Left forelimb (tissue), 1 donor: ENCODE measurements at places on chromosomes 12 and 14.

- DNase-seq, result peak; percentile 80
Observed at GRCh38 chr14:44962334-44963043, 499 bp downstream of the TOGARAM1 start.

DNA sequence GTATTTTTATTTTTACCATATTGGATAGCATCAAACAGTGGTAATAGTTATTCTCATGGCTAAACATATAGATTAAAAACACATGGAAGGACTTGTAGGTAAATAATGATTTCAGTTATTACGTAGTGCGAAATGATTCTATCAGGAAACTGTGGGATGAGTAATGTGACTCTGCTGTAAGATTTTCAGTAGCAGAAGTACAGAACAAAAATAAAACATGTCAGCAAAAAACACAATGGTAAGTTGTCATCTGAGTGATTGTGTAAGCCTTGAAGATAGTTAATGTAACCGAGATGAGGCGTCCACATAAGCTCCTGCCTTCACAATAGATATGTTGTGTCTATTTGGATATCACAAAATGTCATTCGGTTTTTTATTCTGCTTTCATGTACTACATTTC lies 99.8 kb downstream of the BORCS5 start:
- no peak for DNase-seq

DNA sequence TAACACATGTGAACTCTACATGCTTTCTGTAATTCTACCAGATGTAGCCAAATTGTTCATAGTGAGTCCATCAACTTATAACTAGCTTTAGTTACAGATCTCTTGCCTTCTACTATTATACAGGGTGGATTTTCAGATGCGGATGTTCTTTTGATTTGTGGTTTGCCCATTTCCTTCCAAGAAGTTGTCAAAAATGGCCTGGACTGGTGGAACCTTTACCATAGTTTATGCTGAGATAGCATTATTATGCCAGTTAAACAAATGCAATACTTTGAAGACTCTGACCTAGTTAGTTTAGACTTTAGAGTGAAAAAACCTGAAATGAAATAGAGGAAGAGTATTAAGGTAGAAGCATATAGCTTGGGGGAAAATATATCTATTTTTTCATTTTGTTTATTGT lies 27.4 kb upstream of the CFL2 start:
- no peak for DNase-seq

DNA sequence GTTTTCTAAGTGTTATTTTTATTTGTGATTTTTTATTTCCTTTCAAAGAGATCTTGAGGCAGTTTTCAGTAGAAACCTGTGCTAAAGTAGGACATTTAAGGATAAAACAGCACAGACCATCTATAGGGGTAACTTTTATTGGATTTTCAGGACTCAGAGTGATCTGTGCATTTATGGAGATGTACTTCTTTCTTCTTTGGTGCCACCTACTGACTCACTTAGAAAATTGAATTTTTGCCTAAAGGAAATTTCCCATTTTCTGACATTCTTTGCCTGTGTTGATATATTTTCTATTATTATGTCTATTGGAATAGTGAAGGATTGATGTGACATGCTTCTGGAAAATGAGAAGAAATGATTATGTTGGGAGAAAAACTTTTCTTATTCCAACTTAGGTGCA lies 113.0 kb downstream of the UNC79 start:
- no peak for DNase-seq

DNA sequence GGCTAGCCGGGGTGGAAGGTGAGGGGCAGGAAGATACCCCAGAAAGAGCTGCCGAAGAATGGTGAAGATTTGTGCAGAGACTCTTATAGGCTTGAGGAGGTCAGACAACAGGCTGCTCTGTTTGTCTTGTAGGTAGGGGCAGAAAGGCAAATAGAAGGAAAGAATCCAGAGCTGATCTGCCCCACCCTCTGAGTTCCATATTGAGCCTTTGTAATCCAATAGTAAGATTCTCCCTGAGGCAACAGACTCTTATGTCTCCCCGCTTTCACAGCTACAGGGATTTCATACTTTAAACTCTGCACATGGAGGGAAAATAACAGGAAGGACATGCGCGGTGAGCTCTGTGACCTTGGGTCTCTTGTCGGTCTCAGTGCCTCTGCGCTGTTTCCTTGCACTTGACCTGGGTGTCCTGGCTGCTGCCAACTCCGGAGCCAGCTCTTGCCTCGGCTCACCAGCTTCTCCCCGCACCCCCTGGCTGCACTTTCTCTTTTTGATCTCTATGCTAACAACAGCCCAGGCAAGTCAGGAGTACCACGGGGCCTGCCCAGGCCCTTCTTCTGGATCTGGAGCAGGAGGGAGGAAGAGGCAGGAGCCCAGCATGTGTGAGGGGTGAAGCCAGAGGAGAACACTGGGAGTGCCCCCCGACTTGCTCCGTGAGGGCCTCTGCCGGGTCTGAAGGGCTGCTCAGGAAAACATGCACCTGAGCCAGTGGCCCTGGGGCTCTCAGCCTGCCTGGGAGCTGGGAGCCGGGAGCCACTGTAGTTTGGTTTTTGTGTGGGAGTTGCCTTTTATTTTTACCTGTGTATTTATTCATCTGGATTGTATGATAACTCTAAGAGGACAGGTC lies 75.8 kb downstream of the PPP1R36 start:
- no peak for DNase-seq

- DNase-seq, result no peak
Observed at GRCh38 chr14:93926873-93927799, at the start of gene FAM181A. FAM181A (plus strand) TSS chr14:93927344; CDS start chr14:93928286, 942 bp downstream.

DNA sequence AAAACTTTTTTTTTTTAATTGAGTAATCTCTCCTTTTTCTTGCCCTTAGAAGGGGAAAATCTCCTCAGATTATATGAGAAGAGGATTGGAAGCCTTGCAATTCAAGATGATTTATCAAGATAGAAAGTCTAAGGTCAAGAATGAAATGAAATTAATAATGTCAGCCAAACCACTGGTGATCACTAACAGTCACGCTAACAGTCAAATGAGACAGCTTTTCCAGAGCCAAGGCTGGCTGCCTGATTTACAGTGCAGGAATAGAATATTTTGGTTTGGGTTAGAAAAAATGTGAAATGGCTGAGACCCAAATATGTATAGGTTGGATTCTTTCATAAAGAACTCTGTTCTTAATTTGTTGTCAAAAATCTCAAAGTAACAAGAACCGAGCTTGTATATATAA lies 204.3 kb downstream of the PPM1H start:
- no peak for DNase-seq

- DNase-seq, result no peak
Observed at GRCh38 chr14:54486685-54487084, 2.1 kb downstream of the GMFB start.

- DNase-seq, result peak; percentile 37
Observed at GRCh38 chr14:104326848-104327247, 188.5 kb downstream of the KIF26A start.

GRCh38 chr12:64450711-64451486 lies 1.0 kb upstream of the TBK1 start:
- no peak for DNase-seq

GRCh38 chr12:88638388-88638787 lies 58.1 kb upstream of the KITLG start:
- no peak for DNase-seq

GRCh38 chr12:119956047-119956446 lies 33.0 kb upstream of the BICDL1 start:
- no peak for DNase-seq

DNA sequence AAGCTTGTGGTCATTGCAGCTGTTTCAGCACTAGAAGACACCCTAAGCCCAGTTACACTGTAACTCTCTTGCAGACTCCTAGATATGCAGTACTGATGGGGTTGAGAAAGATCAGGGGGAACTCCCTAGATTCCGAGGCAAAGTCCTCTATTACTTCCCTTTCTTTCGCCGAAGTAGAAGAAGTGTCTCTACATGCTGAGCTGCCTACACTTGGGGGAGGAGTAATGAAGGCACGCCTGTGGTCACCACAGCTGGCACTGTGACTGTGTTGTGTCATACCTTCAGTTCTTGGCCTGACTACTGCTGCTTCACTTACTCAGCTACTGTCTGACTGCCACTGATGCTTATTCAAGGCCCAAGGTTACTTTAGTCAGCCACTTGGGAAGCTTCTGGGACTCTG lies 35.1 kb upstream of the RPL10L start:
- DNase-seq, result no peak

DNA sequence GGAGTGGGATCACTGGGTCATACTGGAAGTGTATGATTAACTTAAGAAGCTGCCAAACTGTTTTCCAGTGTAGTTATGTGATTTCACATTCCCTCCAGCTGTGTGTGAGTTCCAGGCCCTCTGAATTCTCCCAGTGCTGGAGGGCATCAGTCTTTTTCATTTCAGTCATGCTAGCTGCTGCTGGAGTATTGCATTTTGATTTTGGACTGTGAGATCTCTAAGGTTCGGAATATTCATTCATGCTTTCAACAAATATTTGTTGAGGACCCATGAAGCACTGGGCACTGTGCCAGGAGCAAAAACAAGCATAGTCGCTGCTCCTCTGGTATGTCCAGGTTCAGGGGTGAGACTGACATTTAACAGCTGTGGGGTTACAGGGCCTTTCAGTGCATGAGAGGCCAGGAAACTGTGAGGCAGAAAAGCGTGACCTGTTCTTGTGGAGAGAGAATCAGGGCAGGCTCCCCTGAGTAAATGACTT lies 133.2 kb downstream of the SCARB1 start:
- DNase-seq, result no peak

DNA sequence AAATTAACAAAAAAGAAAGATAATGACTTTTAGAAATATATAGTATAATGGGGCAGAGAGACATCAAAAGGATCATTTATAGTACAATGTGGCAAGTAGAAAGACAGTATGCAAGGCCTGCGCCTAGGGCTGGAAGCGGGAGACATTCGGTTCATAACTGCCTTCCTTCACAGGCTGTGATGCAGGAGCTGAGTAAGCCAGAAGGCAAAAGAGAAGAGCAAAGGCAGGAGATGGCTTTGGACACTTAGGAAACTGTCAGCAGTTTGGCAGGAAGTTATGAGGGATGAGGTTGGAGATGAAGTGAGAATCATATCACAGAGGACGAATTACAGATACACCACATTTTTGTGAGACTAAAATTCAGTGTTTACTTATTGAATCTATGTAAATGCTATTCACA lies 97.8 kb downstream of the EPS8 start:
- no peak for DNase-seq

GRCh38 chr14:80468331-80469122 lies 257.2 kb upstream of the DIO2 start:
- no peak for DNase-seq

DNA sequence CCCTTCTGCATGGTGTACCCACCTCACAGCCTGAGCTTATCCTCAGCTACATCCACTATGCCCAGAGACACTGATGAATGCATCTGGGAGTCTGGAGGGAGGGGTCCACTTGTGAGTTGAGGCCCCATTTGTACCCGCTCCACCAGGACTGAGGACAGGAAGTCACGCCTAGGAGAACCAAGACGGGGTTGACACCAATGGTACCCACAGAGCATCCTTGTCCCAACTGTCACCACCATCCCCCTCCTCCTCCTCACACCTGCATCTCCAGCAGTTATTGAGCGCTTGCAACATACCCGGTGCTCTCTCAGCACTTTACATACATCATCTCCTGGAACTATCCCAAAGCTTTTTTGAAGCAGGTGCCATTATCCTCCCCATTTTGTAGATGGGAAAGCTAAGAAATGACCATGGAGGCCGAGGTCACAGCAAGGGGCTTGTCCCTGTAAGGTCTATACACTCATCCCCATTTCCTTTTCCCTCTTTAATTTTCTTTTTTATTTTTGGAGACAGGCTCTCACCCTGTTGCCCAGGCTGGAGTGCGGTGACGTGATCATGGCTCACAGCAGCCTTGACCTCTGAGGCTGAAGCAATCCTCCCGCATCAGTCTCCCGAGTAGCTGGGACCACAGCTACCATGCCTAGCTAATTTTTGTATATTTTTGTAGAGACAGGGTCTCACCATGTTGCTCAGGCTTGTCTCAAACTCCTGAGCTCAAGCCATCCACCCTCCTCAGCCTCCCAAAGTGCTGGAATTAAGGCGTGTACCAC lies 31.7 kb downstream of the DGLUCY start:
- DNase-seq, result no peak

GRCh38 chr12:76643438-76643837 lies 83.9 kb upstream of the OSBPL8 start:
- DNase-seq, result no peak

- no peak for DNase-seq
Observed at GRCh38 chr12:88432531-88433490, 147.5 kb downstream of the KITLG start.

- DNase-seq, result no peak
Observed at GRCh38 chr12:125402874-125403789, 337.9 kb downstream of the AACS start.

GRCh38 chr14:104372390-104373054 lies 207.0 kb upstream of the C14orf180 start:
- DNase-seq, result no peak

DNA sequence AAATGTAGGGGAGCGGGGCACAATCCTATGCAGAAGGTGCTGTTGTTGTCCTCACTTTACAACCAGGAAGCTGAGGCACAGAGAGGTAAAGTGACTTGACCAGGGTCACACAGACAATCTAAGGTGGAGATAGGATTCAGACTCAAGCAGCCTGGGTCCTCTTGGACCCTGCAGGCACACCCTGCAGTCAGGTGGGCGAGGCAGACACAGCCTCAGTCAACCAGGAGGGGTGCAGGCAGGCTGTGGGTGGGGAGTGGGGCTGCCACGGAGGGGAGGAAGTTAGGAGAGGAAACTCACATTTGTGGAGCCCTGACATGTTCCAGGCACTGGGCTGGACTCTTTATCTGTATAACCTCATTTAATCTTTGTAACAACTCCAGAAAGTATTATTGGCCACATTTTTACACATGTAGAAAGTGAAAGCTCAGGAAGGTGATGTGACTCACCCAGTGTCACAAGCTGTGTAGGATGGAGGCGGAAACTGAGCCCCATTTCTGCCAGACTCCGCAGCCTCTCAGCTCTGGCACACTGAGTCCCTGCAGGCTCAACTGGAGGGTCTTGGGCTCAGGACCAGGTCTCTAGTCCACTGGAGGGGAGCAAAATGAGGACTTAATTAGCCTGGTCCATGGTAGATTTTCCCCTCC lies 24.9 kb upstream of the CHGA start:
- no peak for DNase-seq

DNA sequence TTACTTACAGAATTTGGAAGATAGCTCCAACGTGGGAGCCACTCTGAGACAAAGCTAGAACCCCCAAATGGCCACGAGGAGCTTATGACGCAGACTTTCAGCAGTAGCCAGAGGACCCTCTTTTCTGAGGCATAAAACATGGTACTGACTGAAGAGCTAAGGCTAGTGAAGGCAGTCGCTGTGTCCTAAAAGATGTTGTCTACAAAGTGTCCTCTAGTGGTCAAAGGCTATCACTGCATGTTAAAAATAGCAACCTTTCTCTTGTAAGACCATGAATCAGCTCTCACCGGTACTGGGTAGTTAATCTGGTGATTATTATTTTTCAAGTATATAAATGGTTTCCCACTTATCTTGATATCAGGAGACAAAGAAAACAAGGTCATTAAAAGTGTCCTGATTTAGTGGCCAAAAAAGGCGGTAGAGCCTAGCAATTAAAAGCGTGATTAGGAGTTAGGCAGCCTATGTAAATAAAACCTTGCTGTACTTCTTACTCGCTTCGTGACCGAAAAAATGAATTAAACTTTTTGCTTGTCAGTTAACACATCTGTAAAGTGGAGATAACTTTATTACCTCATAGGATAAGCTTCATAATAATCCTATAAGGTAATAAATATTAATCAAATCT lies 47.0 kb upstream of the LGR5 start:
- no peak for DNase-seq
